ENCODE measurements at places on chromosomes 3 and 15. TPM values are rescaled to one million over a fixed set of nuclear protein-coding genes. Genes with fewer than 3 reads are reported as not detected.
A peak's percentile ranks its signal among the peaks of the same experiment; 100 is the strongest.

DNA sequence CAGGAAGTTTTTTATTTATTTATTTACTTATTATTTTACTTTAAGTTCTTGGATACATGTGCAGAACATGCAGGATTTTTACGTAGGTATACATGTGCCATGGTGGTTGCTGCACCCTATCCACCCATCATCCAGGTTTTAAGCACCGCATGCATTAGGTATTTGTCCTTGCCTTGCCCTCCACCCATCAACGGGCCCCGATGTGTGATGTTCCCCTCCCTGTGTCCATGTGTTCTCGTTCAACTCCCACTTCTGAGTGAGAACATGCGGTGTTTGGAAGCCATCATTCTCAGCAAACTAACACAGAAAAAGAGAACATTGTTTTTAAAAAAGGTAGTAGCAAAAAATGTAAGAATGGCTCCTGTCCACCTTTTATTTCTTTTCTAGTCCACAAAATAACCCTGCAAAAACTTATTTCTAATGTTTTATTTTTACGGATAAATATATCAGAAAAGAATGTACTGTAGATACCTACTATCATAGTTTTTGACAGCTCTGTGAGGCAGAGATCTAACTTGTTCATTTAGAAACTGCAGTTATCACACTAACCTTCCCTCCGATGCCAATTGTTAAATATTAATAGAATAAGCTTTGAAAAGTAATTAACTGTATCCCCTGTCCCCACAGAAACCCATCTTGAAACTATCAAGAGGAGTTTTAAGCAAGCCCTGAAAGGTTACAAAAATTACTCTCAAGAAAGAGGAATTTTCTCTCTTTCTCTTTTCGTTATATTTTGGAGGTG, 189.2 kb downstream of the LPP start:
- DNase-seq: no peak

- no peak for DNase-seq
Observed at GRCh38 chr3:40071683-40072238, 237.7 kb upstream of the EIF1B start.

DNA sequence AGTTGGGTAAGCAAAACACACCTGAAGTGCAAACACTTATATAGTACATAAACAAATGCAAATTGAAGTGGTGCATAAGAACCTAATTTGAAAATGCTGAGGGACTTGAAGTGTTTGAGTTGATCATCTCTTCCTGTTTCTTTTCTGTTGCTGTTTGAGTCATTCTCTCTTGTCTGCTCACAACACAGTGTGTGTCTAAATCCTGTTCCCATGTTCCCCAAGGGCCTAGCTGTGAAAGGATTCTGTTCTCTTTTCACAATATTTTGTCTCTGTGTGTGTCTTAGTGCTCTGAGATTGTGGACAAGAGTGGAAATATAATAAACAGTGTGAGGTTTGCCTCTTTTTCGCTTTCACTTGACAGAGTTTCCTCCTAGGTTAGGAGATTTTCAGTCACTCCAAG, 6.1 kb downstream of the CD96 start:
- DNase-seq: no peak

DNA sequence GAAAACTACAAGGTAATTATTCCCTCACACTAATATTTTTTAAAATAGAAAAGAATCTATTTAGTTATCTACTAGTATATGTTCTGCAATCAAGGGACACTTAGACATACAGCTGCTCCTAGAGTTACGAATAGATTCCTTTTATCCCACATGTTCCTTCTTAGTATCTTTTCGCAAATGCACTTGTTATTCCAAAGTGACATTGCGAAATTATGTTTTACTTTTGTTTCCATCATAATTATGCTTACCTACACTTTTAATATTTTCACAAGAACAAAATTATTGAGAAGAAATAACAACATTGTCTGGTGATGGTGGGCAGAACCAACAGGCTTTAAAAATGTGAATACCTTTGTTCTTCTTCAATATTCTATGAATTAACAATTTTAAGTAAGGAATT, 107.1 kb upstream of the MELTF start:
- DNase-seq: no peak

GRCh38 chr15:88621789-88622604, 857 bp downstream of the AEN start:
- peak; percentile 66 for DNase-seq

- DNase-seq: no peak
Observed at GRCh38 chr15:99446565-99447496, 119.0 kb upstream of the MEF2A start.

Gene CAMKV
- total RNA-seq: not detected

Gene LTK
- total RNA-seq: not detected

Gene SLC12A8
- 15.5 TPM for total RNA-seq

Measured in fibroblast of the aortic adventitia (primary cell).